NCI-H526 treated with DMSO at 0.1 percent for 48 hours (cell line): ENCODE measurements at places on chromosomes 1 and 21.

DNA sequence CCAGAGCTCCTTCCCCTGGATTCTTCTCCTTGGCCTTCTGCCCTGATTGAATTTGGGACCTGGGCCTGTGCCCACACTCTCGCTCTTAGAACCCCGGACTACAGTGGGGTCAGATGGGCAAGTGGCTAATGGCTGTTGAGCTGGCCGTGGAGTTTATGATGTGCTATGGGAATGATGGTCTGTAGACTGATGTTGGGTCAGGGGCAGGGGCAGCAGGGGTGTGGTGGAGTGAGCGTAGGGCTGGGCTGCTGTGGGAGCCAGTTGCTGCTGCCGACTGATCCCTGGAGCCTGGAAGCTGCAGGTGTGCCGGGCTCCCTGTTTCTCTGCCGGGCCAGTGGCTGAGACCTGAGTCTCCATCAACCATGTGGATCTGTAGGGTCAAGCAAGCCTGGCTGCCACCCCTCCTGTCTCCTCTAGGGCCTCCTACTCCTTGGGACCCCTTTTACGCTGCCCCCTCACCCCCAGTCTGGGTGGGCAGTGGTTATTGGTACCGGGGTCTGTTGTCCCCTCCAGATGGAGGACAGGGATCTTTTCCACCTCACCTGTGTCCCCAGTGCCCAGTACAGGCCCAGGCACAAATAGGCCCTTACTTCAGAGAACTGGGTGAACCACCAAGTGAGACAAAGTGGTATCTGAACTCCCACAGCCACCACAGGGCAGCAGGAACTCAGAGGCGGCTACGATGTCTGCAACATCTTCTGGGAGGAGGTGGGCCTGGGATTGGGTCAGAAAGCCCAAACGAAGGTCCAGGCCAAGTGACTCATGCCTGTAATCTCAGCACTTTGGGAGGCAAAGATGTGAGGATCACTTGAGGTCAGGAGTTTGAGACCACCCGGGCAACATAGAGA lies 5.1 kb downstream of the PODN start:
- DNase-seq, result no peak

GRCh38 chr1:68644504-68644903 lies 147.6 kb upstream of the DEPDC1 start:
- no peak for DNase-seq

DNA sequence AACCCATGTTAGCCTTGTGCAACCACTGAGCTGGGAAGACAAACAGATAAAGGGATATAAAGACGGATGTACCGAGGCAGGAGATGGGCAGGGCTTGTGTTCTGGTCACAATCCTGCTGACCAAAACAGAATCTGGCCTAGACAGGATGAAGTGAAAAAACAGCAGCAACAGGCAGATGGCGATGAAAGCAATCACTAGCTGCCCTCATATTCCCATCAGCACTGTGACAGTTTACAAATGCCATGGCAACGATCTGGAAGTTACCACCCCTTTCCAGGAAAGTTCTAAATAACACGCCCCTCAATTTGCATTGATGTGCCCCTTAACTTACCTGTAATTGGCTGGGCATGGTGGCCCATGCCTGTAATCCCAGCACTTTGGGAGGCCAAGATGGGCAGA lies 40.6 kb upstream of the CD46 start:
- DNase-seq, result no peak

DNA sequence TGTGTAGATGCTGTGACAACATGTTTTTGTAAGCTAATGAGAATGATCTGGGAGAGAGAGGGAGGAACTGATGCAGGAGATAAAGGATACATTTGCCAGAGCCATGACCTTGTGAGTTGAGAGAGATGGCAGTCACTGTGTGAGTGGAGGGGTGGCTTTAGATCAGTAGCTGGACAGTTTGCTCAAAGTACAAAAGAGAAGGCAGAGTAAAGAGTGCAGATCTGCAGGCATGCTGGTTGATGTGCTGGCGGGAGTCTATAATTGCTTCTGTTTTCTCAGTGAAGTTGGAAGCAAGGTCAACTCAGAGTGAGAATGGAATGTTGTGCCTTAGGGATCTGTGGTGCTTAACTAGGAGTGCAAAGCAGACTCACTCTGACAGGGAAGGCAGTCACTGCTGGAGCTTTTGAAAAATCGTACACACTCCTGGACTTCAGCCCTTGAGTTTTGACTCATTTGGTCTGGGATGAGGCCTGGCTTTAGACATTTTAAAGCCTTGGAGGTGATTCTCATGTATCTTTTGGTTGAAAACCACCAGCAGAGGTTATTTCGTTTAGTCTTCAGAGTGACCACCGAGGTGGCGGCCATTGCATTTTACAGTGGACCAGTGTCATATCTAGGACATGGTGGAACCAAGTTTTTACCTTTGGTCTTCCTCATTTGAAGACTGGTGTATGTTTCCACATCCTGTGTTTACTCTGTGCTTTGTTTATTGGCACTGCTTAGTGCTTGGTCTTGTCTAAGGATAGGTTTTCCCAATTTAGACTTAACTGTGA lies 49.6 kb downstream of the MTR start:
- no peak for DNase-seq

- no peak for DNase-seq
Measured at GRCh38 chr1:197481101-197481500, 213.0 kb downstream of the CRB1 start.

DNA sequence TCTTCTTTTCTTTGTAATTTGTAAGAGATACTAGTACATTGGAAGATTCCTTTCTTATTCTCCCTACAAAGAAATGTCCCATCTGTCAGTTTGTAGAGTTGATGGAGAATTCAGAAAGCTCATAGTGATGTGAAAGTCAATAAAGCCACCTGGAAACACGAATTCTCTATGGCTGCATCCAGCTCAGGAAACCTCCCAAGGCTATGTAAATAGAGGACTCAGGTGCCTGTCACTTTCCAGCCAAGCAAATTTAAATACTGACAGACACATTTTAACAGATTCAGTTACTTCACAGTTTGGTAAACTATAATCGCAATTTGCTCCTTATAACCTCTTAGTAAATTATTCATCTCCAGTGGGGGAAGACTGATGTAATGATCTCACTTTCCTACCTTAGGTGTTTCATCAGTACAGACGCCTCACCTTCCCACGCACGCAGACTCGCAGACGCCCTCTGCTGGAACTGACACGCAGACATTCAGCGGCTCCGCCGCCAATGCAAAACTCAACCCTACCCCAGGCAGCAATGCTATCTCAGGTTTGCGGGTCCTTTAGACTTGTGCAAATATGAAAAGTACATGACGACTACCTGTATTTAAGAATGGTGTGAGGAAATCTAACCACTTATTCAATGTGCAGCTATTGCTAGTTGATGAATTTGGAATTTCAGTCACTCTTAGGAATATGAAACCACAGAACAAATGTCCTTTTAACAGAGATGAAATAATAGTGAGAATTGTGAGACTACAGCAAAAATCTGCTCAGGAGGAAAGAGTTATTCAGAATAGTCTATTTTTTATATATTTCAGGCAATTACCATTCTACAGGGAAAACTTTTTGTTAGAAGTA lies 60.6 kb downstream of the PTPRC start:
- DNase-seq, result peak; percentile 35

GRCh38 chr1:158818560-158818959 lies 12.6 kb upstream of the MNDA start:
- DNase-seq, result no peak

GRCh38 chr1:100496896-100497295 lies 41.0 kb upstream of the GPR88 start:
- DNase-seq, result no peak

- DNase-seq, result peak; percentile 59
Measured at GRCh38 chr1:187413405-187414169, 584.8 kb downstream of the PLA2G4A start.

DNA sequence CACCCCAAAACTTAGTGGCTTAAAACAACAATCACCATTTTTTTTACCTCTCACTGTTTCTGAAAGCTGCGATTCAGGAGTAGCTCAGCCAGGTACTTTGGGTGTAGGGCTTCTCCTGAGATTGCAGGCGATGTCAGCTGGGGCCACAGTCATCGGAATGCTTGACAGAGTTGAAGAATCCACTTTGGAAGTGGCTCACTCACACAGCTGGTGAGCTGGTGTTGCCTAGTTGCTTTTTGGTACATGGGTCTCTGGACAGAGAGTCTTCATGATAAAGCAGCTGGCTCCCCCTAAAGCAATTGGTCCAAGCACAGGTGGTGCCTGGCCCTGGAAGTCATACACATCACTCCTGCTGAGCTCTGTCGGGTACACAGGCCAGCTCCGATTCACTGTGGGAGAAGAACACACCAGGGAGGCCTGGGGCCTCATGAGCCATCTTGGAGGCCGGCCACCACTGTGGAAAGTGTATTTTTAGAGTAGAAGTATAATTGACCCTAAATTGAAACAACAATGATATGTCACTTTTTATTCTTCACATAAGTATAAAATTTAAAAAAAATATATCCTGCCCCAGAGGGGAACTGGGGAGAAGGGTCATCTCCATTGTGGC lies 75.2 kb upstream of the GALNT2 start:
- DNase-seq, result no peak

DNA sequence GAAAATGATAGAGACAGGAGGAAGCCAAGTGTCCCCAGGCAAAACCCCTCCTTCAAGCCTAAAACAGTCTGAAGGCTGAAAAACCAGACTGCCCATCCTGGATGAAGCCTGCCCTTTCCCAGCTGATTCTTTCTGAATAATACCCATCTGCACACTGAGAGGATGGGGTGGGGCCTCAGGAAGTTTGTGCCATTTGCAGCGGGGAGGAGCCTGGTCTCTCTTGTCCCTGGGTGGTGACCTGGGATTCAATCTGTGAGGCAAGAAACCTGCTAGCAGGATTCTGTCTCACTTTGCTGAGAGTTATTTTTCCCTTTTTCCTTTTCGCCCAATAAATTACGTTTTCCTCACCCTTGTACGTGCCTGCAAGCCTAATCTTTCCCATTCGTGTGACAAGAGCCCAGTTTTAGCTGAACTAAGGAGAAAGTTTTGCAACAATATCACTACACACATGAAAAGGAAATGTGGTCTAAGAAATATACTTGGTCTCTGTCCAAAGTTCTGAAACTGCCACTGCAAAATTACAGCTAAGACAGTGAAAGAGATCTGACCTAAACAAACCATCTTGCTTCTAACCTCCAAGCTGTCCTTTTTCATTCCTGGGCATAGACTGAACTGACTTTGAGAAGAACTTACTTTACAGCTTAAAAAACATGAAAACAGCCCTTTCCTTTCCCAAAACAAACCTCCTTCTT lies 105.0 kb downstream of the COP1 start:
- no peak for DNase-seq

GRCh38 chr1:15483971-15484370 lies 8.1 kb downstream of the CELA2B start:
- DNase-seq, result no peak

DNA sequence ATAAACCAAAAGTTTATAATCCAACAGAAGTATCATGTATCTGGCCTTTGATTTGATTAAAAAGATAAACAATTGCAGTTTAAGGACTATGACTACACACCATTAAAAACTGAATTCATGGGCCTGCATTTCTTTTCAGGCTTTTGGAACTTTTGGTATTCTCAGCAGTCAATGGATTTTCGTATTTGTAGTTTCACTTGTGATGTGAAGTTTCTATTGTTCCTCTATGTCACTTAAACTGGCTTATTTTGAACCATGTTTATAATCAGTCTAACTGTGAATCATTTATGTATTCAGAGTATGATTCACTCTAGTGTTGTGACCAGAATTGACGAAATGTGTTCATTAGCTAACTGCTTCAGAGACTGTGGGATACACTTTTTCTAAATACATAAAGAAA lies 132.9 kb downstream of the COQ8A start:
- DNase-seq, result no peak

- no peak for DNase-seq
Measured at GRCh38 chr1:229067546-229067945, 203.4 kb upstream of the RAB4A start.

DNA sequence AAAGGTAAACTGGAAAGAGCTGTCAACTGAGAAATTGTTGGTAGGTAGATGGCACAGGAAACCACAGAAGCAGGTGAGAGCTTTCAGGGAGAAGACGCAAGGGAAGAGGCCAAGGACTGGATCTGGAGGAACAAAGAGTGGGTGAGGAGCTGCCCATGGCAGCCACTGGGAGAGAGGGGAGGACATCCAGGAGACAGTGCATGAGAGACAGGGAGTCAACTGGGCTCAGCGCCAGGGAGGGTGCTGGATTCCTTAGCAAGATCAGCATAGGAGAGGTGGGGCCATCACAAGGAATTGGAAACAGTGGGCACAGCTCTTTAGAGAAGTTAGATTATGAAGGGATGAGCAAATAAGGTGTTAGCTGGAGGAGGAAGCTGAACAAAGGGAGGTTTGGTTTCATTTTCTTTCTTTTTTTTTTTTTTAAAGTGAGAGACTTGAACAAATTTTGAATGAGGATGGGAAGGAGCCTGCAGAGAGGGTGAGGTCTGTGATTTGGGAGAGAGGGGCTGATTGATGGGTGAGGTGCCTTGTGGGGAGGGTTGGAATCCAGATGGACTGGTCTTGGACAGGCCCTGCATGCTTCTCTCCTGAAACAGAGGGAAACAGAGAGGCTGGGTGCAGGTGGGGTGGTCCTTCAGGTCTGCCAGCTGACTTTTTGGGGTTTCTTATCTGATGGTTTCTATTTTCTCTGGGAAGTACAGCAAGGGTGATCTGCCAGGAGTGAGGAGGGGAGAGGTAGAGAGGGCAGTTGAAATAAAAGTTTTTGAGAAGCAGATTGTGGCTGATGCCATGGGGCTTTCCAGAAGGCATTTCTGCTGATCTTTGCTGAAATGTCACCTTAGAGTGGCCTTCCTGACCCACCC lies 5.4 kb downstream of the CYP4B1 start:
- no peak for DNase-seq

DNA sequence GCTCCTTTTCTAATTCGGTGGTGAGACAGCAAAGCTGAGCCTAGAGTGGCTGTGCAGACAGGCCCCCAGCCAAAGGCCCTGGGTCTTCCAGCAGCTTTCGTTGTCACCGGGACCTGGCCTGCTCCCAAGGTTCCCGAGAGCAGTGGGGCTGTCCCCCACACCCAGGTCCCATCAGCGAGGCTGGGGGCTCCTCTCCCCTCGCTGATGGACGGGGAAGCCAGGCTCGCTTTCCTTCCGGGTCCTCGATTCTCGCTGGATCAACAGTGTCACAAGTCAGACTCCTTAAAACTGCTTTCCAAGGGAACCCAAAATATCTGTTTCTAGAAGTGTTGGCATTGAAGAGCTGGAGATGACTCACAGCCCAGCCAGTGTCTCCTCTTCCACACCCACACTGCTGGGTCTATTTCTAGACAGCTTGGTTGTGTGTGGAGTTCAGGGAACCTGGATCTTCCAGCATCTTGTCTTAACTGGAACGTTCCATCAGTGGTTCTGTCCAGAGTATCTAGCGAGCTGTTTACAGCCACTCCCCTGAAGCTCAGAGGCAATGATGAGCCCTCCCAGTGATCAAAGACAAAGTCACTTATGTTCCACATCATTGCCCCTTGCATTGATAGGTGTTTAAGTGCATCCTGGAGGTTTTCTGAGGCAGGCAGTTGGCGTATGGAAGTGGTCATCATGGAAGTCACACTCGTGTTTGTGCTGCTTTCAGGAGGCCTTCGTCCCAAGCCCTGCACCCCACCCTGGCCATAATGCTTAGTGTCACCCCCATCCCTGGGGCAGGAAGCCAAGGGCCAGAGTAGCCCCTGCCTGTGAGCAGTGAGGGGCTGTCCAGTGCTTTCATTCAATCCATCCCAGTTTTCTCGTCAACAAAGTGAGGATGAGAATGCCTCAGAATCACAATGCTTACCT lies 35.2 kb downstream of the RRP1 start:
- DNase-seq, result no peak
